ENCODE measurements at places on chromosomes 5 and 9.

GRCh38 chr5:8831251-8831650 lies 714.6 kb downstream of the SEMA5A start:
- no peak for DNase-seq

- DNase-seq, result no peak
These were observed 69.3 kb upstream of the DAB2 start for GRCh38 chr5:39494107-39494510.

GRCh38 chr5:149452665-149453617 lies 73.8 kb upstream of the IL17B start:
- no peak for DNase-seq

GRCh38 chr9:129113645-129114304 lies 2.6 kb downstream of the PTPA start:
- no peak for DNase-seq

GRCh38 chr5:26034813-26035212 lies 1003.6 kb downstream of the CDH9 start:
- no peak for DNase-seq

- no peak for DNase-seq
These were observed 513.2 kb upstream of the WWC1 start for GRCh38 chr5:167778228-167778627.

- DNase-seq, result no peak
These were observed 221.1 kb downstream of the CDK5RAP2 start for GRCh38 chr9:120358877-120359276.

DNA sequence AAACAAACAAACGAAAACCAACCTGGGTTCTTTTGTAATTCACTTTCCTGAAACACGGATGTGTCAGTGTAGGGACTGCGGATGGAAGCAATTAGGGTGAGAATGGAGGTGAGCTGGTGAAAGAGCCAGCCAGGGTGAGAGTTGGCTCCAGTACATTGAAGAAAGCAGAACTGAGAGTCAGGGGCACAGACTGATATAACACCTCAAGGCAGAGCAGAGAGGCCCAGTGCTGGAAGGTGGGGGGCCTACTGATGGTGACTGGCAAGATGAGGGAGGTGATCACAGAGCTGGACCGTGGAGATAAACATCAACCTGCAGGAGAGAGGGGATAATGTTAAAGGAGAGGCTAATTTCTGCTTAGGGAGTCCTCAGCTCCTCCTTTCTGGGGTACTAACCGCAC lies 221.1 kb downstream of the MAN2A1 start:
- no peak for DNase-seq

GRCh38 chr5:134567641-134568336 lies 42.3 kb downstream of the JADE2 start:
- no peak for DNase-seq

DNA sequence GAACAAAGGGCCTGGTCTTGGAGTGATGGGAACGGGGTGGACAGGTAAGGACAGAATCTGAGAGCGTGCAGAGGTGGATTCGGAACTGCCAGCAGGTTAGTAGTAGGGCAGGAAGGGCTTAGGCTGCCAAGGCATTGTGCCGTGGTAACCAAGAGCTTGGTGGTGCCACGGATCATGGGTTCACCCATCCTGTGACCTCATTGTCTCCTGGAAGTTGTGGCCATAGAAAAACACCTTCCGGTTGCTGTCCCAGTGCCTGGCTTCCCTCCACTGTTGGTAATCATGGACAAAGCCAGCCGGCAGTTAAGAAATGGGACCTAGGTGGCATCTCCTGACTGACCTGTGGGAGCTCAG lies 42.5 kb upstream of the CFAP157 start:
- DNase-seq, result no peak

- DNase-seq, result no peak
These were observed 17.6 kb downstream of the DMRT3 start for GRCh38 chr9:994005-994404.

DNA sequence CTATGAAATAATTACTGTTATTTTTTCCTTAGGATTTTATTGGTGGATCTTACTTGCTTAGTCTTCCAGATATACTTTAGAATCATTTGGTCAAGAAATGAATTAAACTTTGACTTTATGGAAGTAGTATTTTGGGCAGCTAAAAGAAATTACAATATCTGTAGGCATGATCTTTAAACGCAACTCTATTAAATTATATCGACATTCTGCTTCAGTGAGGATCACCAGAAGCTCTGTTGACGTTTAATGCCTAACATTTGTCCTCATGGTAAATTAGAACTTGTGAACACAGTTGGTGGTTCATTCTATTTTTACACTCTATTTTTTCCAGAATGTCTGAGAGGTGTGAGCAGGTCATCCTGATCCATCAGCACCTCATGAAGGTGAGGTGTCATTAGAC lies 211.6 kb downstream of the TMEM167A start:
- no peak for DNase-seq

DNA sequence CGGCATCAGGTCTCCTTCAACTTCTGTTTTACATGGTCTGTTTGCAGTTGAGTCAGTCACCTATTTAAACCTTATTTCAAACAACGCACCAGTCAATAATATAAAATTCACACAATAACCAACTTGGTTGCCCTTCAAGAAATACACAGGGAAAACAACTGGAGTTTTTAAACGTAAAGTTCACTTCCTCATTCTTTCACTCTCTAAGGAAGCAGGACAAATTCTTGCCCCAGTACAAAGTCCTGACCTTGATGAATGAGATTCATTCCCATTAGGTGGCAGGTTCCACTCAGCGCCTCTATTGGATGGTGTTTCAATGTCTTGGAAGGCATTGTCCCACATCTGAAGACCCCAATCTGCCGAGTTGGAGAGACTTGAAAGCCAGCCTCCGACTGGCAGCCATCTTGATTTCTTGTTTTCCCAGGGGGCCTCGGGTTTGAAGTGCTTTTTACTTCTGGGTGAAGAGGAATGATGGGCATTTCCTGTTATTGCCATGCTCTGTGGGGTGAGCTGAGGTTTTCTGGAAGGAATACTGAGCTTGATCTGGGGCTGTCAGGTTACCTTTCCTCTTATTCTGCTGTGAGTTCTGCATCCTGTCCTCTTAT lies 105.0 kb downstream of the ACER2 start:
- no peak for DNase-seq

DNA sequence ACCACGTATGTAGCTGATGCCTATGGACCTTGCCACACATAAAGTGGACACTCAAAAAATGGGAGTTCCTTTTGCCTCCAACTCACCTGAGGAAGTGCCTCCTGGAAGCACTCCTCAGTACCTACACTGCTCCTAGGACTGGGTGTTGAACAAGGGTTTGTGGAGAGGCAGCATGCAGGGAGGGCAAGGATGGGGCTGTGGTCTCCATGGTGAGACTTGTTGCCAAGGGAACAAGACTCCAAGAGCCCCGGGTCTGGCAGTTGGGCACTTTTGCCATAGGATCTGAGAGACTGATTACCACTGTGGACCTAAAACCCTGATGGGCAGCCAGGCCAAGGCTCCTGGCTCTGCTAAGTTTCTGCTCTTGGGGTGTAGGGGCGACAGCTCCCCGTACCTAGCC lies 6.9 kb upstream of the NR5A1 start:
- DNase-seq, result no peak

DNA sequence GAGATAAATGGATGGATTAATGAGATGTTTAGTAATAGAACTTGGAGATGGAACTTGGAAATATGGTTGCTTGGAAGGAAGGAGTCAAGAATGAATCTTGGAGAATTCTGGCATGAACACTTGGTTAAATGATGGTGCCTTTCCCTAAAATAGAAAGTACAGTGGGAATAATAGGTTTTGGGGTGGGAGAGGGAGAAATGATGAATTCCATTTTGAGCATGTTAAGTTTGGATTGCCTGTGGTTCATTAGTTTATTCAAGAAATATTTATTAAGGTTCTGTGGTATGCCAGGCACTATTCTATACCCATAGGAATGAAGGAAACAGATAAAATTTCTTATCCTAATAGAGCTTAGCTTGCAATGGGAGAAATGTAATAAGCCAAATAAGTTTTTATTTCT lies 58.4 kb downstream of the PBX3 start:
- DNase-seq, result no peak

DNA sequence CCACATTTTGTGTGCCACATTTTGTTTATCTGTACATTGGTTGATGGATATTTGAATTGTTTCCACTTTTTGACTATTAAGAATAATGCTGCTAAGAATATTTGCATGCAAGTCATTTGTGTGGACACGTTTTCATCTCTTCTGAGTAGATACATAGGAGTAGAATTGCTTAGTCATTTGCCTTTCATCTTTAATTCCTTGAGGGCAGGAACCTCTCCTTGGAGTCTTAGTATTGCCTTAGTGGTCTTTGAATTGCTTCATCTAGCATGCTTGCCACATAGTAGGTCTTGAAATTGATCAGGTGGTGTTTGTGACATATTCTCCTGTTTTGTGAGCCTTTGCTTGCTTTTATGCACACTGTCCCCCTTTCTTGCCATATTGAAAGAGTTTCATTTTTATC lies 128.5 kb downstream of the NR3C1 start:
- no peak for DNase-seq

DNA sequence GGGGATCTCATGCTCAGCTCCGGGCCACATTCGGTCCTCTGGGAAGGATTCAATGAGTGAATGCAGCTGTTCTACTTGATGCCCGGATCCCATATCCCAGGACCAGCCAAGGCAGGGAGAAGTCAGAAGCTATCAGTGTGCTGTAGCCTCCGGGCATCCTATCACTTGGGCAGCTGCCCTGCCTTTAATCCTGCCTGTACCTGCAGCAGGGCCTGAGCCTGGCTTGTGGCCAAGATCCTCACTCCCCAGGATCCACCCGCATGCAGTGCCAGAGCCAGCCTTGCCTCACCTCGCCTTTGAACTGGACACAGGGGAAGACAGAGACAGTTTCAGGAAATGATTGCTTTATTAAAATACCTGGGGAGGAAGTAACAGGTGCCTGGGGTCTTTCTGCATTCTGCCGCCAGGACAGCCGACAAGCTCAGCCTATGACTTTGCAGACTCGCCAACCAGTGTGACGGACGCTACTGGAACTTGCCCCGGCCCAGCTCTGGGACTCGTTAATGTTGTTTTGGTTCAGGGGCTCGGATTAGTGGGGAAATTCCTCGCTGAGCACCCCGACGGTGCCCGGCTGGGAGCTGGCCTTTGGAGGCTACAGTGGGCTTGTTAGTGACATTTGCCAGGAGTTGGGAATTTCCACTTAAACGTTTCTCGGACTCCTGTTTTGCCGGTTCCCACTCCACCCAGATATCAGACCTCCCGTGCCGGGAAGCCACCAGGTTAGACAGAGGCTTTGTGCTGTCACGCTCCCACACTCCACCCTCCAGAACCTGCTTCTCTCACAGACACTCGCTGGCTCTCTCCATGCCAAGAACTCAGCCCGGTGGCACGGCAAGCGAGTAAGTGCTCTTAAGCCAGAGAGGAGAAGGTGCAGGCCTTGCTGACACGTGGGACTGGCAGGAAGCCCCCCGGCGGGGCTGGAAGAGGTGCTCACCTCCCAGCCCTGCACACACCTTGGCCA lies 721 bp downstream of the PTGES start:
- no peak for DNase-seq

GRCh38 chr9:16000811-16001210 lies 448.0 kb downstream of the CCDC171 start:
- DNase-seq, result no peak

DNA sequence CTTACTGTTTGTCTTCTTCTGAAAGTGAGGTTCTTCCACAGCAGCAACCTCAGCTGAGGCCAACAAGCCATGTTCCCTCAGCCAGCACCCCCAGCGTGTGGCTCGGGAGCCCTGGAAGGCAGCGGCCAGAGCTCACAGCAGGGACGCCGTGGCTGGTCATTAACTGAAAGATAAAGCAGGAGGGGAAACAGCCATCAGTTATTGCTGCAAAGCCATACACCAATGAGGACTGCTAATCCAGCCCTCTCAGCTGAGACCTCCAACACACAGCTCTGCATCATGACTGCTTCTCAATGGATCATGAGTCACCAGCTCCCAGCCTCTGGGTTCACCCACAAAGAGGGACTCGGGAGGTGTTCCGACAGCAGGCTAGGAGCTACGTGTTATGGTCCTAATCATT lies 24.3 kb downstream of the ABCA1 start:
- no peak for DNase-seq

- DNase-seq, result no peak
These were observed 7.3 kb downstream of the GBA2 start for GRCh38 chr9:35741740-35742139.

DNA sequence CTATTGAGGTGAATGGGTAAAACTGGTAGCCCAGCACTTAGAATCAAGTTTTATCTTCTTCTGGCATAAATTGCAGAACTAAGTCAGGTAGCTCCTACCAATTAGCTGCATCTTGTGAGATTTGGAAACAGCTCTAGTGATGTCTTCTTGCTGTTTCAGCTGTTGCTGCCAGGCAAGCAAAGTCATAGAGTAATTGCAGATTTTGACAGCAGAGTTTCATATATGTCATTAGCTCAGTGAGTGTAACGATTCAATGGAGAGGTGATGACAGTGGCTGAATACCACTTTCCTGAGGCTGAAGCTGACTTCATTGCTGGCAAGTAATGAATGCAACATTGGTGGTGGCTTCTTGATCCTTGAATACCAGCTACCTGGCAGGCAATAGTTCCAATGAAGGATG lies 1109.7 kb upstream of the CDH18 start:
- no peak for DNase-seq

DNA sequence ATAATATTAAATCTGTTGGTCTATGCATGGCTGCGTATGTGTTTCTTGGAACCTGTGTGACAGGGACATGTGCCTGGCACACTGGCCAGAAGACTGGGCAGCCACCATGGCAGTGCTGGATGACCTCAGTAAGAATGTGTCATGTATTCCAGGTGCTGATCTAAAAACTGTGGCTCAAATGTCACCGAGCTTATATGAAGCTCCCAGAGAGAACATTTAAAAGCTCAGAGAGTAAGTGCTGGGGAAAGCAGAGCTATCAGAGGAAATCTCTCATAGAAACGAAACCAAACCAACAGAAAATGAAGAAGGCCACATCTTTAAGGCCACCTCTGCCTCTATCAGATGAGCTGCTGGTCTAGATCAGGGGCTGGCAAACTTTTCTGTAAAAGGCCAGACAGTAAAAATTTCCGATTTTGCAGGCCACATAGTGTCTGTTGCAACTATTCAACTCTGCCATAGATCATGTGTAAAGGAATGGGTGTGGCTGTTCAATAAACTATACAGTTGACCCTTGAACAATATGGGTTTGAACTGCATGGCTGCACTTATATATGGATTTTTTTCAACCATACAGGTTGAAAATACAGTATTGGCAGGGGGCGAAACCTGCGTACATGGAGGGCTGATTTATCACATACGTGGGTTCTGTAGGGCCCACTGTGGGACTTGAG lies 31.8 kb downstream of the TSTD2 start:
- no peak for DNase-seq

DNA sequence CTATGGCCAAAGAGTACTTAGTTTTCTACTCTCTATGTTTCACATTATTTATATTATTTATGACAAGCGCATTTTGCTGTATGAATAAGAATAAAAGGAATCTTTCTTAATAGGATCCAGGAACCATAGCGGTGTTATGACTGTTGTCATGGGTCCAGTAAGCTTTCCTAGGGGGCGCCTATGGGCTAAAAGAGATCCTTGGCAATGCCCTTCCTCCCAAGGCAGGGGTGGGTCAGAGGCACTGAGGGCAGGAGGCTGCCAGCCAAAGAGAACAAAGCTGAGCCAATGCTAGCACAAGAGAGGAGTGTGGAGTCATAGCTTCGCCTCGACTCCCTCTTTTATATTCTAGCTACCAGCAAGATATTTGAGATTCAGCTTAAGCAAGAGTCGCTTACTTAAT lies 98.4 kb upstream of the GNAQ start:
- no peak for DNase-seq

Data from GM06990 (cell line).